ENCODE measurements at places on chromosomes 11 and 22.

- DNase-seq: no peak
Measured at GRCh38 chr11:58433638-58434203, 5.8 kb upstream of the OR5B2 start.

- no peak for DNase-seq
Measured at GRCh38 chr11:102267609-102268008, 49.7 kb upstream of the BIRC3 start.

DNA sequence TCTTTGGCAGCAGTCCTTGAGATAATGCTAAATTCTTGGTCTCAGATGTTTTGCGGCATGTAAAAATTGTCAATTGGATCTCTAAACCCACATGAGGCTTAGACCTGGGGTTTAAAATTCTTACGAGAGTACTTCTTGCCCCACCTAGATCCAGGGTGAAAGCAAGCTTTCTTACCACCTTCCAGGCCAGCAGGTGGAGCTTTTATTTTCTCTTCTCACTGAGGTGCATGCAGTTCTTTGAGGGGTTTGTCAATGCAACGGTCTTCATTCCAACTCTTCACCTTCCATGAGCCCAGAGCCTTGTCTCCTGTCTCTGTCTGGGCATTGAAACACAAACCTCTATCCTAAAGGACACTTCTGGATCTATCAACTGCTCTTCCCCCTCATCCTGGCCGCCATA lies 154.1 kb downstream of the MYO18B start:
- DNase-seq: no peak

DNA sequence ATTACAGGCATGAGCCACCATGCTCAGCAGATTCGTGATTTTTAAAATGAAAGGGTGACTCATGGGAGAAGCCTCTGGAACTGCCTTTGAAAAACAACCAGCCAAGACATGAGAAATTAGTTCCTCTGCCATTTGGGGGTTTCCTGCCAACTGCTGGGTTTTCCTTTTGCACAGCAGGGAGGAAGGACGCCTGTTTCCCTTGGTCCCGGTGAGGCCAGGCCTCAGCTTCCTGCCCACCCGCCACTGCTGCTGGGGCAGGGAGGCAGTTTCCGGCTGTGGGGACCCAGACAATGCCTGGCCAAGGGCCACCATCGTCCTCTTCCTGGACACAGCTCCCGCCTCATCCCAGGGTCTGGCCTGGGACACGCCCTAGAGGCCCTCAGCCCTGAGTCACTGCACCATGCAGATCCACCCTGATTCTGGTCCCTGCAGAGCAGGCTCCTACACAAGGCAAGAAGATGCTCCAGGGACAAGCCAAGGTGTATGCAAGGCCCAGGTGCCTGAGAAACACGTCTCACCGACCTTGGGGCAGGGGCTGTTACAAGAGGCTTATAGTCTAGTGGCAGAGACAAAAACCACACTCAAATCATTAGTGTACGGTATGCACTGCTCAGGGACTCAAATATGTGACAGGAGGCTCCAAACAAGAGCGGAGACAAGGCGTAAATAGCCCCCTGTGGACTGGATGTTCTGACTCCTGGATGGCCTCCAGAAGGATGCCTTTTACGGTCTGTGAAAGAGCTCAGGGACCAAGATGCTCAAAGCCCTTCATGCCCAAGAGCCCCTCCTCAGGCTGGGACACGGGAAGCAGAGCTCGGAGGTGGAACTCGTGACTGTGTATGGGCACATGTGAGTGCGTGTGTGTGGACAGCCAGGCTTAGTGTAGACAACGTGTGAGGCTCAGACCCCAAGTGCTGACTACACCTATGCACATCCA lies 10.0 kb downstream of the PPM1F start:
- no peak for DNase-seq

DNA sequence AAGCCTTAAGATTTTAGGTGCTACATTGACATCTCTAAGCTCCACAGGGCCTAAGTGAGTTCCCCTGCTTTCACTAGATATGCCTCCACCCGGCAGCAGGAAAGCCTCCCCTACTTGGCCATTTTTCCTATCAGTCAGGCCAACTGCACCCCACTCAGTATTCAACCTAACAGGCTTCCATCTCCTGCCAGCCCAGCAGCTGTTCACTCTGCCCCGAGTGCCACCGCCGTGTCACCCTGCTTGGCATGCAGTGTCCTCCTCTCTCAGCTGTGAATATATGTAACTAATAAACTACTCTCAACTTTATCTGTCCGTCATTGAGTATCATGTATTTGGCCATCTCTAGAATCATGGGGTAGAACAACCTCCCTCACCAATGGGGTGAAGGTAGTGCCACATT lies 9.0 kb upstream of the OR6M1 start:
- DNase-seq: no peak

DNA sequence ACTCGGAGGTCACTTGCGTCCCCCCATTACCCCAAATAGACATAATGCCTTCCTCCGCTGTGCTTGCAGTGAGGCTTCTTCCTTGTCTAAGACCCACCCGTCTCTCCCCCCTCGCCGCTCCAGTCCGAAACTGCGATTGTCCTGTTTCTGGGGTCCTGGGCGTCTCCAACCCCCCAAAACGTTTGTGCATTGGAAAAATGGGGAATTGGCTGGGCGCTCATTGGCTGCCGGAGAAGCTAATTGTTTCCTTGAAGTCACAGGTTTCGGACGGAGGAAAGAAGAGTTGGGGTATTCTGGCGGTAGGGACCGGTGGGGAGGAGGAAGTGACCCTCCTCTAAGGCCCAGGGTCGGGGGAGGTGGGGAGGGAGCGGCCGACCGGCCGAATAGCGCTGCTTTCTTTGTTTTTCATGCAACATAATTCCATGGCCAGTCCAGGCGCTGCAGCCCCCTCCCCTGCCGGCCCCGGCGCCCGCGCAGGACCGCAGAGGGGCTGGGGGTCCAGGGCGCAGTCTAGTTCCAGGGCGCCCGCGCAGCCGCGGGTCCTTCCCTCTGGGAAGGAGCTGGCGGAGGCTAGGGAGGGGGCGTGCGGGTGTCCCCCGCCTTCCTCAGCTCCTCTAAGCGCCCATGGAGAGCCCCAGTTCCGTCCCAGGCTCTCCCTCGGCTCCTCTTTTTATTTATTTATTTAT lies 12.7 kb upstream of the CPT1A start:
- no peak for DNase-seq

DNA sequence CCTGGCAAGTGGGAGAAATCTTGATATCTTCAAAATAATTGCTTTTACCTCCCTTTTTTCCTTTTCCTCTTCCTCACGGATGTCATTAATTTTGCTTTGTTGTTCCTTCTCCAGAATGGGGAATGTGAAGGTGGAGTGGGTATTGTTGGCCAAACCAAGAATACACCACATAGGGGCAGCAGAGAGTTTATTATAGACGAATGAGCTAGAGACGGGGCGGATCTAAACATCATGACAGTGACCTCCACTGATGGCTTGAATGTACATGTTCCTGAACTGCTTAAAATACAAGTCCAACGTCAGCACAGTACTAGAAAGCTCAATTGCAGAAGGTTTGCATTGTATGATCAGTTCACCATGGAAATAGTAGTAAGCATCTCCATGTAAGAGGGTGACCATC lies 122.3 kb upstream of the SNX19 start:
- no peak for DNase-seq

- DNase-seq: peak; percentile 21
Measured at GRCh38 chr22:45235101-45235777, 5.5 kb downstream of the KIAA0930 start.

DNA sequence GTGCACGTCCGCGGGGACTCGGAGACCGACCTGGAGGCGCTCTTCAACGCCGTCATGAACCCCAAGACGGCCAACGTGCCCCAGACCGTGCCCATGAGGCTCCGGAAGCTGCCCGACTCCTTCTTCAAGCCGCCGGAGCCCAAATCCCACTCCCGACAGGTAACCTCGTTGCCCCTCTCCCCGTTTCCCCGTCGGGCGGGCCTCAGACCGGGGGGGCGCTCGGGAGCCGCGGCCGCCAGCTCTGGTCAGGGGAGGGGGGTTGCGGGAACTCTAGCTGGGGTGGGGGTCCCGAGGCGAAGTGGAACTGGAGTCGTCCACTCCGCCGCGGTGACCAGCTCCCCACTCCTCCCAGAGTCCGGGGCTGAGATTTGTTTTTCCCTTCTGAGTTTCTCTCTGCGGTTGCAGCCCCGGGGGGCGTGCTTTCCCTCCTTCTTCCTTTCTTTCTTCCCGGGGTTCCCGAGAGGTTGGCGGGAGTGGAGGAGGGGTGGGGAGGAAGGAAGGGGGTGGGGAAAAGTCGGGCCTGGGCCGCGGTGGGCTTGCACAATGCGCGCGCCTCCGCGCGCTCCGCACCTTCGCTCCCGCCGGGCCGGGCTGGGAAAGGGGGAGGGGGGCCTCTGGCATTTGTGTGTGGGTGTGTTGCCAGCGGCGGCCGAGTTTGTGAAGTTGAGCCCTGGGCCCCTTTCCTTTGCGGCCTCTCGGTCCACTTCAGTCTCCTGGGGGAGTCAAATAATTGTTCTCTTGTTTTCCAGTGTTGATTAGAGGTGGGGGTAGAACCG lies 952 bp downstream of the YAP1 start:
- no peak for DNase-seq

DNA sequence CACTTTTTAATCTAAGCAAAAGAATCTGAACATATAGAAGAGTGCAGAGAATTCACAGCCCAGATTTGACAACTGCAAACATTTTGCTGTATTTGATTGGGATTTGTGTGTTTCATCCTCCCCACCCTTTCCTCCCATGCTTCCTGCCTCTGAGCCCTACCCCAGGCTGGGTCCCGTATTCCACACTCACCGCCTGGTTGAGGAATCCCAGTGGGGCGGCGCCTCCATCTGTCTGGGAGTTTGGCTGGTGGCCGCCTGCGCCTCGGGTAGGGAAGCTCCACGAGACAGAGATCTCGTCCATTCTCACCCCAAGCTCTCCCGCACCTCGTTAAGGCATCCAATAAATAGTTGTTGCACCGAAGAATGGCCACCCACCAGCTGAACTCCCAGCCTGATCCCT lies 105.9 kb upstream of the SLC22A12 start:
- DNase-seq: no peak

DNA sequence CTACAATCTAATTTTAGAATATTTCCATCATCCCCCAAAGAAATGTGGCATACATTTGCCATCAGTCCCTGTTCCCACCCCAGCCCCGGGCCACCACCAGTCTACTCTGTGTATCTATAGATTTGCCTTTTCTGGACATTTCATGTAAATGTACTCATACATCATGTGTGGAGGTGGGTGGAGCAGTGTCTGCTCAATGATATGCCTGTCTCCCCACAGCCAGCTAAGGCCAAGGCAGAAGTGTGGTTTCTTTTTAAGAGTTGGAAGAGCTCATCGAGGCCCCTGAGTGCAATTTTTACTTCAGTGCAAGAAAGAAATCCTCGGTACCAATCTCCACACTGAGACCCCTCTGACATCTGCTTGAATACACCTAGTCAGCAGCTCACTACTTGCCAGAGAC lies 80.5 kb downstream of the TP53I11 start:
- no peak for DNase-seq

DNA sequence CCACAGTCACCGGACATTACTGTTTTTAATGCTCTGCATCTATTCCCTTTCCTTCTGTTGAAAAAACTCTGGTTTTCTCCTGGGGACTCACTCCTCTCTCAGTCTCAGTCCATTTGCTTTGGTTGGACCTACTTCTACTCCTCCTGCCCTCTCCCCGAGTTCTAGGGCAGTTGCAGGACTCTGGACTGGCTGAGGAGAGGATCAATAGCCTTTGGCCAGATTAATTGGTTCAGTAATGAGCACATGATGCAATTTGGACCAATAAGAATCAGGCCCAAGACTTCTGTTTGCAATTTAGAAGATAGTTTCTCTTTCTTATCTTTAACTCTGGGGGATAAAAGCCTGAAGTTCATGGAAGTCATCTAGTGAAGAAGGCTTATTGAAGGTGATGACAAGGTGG lies 15.3 kb upstream of the TPH1 start:
- DNase-seq: no peak
